CD4-positive, alpha-beta T cell treated with Interleukin-1 beta for 1 hour (primary cell): ENCODE measurements at places on chromosomes 6 and 20.

- DNase-seq, result no peak
Measured at GRCh38 chr6:108304646-108305045, 9.8 kb downstream of the AFG1L start.

- no peak for DNase-seq
Measured at GRCh38 chr20:32333181-32333987, 24.7 kb upstream of the ASXL1 start.

- DNase-seq, result no peak
Measured at GRCh38 chr6:56230976-56231566, 16.3 kb downstream of the COL21A1 start.

GRCh38 chr6:155273431-155273830 is 9.6 kb downstream of the CLDN20 start:
- DNase-seq, result no peak

GRCh38 chr6:99146711-99147110 is 199.0 kb upstream of the FBXL4 start:
- no peak for DNase-seq

- DNase-seq, result no peak
Measured at GRCh38 chr6:21628160-21628559, 34.6 kb downstream of the SOX4 start.

GRCh38 chr6:118500130-118501015 is 47.7 kb upstream of the PLN start:
- DNase-seq, result no peak

DNA sequence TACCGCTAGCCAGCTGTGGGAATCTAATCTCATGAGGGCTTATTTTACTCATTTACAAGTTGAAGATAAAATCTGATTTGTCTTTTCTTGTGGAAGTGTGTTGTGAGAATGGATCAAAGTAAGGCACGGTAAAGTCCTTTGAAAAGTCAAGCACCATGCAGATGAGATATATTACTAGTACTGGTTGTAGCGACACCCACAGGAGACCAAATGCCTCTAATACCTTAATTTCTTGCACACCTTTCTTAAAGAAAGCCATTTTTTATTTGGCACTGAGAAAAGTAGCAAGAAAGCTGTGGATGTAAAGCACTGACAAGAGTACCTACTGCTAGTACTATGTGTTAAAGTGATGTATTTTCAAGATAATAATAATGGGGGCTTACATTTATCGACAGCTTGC is 191.0 kb upstream of the MMS22L start:
- no peak for DNase-seq

- DNase-seq, result peak; percentile 19
Measured at GRCh38 chr6:106149472-106150069, 63.4 kb downstream of the PRDM1 start.

DNA sequence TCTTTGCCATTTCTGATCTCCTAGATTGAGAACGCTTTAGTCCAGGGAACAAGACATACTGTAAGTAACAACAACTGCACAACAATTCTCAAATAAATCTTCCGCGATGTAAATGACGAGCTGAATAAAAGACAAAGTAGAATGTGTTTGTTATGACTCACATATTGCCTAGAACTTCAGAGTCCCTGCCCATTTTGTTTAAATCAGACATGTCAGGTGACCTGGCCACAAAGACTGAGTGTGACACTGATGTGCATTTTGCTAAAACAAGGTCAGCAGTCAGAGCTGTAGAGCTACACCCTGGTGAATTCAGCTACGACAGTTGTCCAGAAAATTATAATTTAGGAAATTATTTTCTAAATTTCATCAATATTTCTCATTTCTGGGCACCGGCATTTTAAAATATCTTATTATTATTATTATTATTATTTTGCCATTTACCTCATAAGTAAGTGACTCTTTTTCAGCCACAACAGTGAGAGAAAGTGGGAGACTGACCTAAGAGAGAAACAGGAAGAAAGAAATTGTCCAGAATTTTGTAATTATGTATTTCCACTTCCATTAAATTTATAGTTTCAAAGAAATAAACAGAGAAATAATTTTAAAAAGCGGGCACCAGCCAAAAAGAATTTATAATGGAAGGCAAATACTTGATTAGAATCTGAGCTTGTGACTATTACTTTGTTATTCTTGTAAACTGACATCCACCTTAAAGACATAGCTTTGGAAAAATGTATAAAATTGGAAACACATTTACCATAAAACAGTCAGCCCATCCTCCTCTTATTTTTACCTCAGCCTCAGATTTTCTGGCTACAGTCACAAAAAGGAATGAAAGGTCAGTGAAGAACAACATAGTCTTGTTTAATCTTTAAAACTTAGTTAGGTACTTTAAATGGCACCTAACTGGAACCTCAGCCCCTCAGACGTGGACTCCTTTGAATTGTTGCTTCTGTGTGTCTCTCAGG is 157.0 kb upstream of the CITED2 start:
- DNase-seq, result peak; percentile 43

DNA sequence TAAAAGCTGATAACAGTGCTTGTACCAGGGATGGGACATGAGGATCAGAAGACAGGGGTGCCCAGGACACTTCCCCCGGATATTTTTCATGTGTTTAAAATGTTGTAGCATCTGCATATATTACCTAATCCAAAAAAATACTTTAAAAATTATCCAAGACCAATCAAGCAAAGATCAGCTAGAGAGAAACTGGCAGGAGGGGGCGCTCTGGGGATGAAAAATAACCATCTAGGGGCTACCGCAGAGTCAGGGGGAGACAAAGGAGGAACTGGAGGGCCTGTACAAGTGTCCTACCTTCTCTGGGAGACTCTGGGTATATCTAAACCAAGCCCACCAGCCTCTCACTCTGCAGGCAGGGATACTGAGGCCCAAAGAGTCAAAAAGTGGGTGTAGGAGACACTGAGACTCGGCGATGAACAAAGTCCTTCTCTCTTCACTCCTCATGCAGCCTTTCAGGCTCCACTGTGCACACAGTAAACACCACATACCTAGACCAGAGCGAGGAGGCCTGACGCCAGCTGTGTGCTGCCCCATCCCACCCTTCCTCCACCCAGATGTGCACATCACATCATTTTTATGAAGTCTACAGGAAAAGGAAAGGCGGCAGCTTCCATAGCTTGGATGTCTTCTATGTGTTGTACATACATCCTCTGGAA is 9.8 kb downstream of the RIMS4 start:
- no peak for DNase-seq

DNA sequence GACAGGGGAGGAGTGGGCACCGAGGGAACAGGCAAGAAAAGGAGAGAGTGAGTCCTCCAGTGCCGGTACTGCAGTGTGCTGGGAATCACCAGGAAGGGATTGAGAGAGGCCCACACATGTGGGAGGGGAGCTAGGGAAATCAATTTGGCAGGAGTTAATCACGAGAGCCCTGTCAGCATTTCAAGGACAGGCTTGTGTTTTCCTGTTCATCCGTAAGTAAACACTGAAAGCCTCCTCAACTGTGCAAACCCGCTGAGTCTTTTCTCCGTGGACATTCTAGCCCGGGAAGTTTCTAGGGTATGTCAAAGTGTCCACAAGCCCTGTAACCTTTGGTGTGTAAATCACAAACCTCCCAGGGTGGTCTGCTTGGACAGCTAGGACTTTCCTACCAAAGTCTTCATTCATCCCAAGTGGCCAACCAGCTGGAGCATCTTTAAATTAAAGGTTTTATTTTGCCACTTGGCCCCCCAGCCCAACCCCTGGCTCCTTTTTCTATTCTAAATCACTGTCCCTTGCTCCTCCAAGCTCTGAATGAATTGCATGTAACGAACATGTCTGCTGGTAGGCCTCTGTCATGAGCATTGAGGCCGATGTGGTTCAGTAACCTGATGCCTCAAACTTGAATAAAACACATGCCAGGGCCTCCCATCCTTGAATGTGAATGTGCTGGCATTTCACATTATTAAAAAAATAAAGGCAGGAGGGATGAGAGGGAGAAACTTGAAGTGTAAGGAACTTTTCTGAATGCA is 149.1 kb downstream of the ZNF217 start:
- DNase-seq, result no peak

DNA sequence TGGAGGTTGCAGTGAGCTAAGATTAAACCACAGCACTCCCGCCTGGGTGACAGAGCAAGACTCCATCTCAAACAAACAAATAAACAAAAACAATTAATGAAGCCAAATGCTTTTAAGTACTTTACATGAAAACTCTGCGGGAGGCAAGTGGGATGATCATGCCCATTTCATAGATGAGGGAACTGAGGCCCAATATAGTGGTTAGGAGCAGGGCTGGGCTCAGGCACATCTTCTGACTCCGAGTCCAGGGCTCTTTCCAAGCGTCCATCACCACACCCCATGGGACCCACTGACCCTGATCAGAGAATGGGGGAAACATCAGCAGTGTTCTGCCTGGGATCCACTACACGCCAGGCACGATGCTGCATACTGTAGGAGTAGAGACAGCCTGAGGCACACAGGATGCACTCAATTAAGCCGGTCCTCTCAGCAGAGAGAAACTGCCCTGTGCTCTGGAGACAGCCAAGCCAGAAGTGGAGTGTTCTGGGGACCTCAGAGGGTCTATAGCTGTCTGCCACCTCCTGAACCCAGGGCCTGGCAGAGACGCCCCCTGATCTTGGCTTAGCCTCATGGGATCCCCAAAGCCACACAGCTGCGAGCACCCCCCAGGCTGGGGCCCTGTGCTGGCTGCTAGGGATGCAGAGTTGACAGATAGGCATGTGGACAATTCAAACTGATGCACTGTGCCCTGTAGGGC is 13.5 kb downstream of the TTBK1 start:
- no peak for DNase-seq

DNA sequence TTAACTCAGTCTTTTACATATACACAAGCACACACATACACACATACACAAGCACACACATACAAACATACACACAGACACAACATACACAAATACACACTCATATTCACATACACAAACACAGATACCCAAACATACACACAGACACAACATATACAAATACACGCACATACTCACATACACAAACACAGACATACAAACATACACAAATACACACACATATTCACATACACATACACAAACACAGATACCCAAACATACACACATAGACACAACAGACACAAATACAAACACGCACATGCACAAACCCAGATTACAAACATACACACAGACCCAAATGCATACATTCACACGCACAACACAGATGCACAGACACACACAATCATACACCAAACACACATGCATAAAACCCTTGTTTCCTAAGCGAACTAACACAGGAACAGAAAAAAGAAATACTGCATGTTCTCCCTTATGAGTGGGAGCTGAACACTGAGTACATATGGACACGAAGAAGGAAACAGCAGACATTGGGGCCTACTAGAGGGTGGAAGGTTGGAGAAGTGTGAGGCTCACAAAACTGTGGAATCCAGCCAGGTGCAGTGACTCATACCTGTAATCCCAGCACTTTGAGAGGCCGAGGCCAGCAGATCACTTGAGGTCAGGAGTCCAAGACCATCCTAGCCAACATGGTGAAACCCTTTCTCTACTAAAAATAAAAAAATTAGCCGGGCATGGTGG is 34.2 kb downstream of the PIM1 start:
- DNase-seq, result no peak

- no peak for DNase-seq
Measured at GRCh38 chr20:21511485-21511849, 2.4 kb downstream of the NKX2-2 start.

DNA sequence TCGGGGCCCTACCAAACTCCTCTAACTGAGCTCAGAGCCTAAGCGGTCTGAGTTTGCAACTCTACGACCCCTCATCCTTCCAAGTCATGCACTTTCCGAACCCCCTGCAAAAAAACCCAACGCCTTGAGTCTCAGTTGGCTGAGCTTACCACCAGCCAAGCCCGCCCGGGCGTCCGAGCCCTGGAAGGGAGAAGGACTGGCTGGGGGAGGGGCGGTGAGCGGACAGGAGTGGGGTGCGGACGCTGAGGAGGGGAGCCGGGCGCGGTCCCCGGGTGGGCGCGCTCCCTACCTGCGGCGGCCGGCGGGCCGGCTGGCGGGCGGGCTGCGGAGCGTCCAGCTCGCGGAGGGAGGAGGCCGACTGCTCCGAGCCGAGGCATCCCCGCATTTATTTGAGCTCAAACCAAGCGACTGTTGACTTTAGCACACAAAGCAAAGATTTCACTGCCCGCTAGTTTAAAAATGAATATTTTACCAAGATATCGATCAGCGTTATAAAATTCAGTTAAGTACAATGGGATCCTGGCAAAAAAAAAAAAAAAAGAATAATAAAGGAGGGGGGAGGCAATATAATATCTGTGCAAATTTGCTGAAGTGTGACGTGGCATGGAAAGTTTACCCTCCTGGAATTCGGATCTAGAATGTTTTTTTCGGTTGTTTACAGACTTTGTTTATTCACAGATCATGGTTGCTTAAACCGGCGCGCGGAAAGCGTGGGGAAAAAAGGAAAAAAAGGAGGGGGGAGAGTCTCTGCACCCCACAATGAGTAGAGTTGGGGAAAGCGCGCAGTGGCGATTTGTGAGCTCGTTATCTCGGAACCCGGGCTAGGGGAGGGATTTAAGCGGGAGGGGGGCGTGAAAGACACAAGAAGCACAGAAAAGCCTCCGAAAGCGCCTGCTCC is 5.9 kb downstream of the FOXA2 start:
- no peak for DNase-seq
